ENCODE measurements at places on chromosomes 13 and 19. TPM values are rescaled to one million over a fixed set of nuclear protein-coding genes. Genes with fewer than 3 reads are reported as not detected.

DNA sequence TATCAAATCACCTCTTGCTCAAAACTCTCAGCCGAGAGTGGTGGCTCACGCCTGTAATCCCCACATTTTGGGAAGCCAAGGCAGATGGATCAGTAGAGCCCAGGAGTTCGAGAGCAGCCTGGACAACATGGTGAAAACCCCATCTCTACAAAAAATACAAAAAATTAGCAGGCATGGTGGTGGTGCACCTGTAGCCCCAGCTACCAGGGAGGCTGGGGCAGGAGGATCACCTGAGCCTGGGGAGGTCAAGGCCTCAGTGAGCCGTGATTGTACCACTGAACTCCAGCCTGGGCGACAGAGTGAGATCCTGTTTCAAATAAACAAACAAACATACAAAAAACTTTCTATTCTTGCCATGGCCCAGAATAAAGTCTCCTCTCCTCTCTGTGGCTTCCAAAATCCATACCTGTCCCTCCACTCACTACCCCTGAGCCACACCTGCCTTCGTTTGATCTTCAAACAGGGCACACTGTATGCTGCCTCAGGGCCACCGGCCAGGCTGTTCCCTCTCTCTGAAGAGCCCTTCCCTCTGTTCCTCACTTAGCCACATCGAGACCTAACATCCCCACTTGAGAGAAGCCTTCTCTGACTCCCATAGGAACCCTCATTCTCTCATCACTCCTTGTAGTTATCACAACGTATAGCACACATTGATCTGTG, 6.3 kb downstream of the LGI4 start:
- no peak overlapping the region for H3K27ac ChIP-seq
- peaks cover 12% of the 10 kb centered on the region for H3K4me1 ChIP-seq
- no peaks in the 10 kb centered on the region for H3K36me3 ChIP-seq
- no peak overlapping the region for H3K4me3 ChIP-seq

- H3K4me3 ChIP-seq = no peak overlapping the region
- no peak overlapping the region for H3K27ac ChIP-seq
- DNase-seq = no peak
- H3K4me1 ChIP-seq = peaks cover 7% of the 10 kb centered on the region
- H3K36me3 ChIP-seq = peaks cover 2% of the 10 kb centered on the region
These were observed 56.7 kb downstream of the STARD13 start for GRCh38 chr13:33228648-33229445.

DNA sequence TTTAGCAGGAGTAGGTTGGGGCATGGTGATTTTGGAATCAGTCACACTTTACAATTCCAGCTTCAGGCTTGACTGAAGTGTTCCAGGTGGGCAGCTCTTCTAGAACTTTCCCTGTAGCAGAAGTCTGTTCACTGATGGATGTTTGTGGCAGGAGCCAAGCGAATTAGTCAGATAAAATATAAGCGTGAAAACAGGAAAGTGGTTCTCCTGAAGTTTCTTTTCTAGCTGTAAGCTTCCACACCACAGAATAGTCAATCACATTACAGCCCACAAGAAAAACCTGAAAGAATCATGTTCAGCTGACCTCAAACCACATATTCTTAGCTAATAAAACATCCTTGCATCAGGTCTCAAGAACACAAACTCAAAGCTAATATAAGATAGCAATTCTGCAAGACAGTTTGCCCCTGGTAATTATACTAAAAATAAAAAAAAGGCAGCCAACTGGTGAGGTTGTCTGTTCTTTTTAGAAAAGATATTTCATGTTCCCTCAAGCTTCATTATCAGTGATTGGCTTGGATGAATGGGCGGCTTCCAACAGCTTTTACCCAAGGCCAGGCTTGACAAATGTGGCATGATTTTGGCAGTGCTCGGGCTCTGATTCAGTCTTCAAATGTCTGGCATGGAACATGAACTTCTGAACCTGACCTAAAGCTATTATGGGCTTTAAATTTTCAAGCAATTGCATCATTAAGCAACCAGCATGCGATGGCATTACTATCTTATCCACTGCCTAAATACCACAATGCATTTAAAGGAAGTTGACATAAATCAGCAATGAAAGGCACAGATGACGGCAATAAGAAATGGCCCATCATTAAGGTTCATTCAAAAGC, 136.8 kb downstream of the DCLK1 start:
- no peak overlapping the region for H3K4me3 ChIP-seq
- H3K27me3 ChIP-seq = no peaks in the 10 kb centered on the region
- H3K4me1 ChIP-seq = no peaks in the 10 kb centered on the region
- no peak for DNase-seq
- H3K27ac ChIP-seq = no peak overlapping the region
- H3K36me3 ChIP-seq = no peaks in the 10 kb centered on the region

DNA sequence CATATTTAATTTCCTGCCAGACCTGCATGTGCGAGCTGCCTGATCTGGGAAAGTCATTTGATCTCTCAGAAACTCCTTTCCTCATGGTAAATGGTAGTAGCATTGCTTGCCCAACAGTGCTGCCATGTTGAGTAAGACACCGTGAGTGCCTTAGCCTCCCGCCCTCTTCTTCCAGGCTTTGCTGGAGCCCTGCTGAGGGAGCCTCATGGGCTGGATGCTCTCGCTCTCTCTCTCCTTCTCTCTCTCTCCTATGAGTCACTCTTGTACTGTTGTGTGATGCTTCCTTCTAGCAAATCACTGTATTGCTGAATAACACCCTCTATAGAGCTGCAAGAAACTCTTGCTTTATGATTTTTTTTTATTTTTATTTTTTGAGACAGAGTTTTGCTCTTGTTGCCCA, 365.5 kb downstream of the UQCRFS1 start:
- H3K27me3 ChIP-seq = no peaks in the 10 kb centered on the region
- H3K36me3 ChIP-seq = no peaks in the 10 kb centered on the region
- no peak overlapping the region for H3K4me3 ChIP-seq
- no peak overlapping the region for H3K27ac ChIP-seq
- no peaks in the 10 kb centered on the region for H3K4me1 ChIP-seq

- no peak overlapping the region for H3K27ac ChIP-seq
- H3K4me1 ChIP-seq = peaks cover 59% of the 10 kb centered on the region
- H3K27me3 ChIP-seq = no peaks in the 10 kb centered on the region
- peaks cover 3% of the 10 kb centered on the region for H3K36me3 ChIP-seq
- H3K4me3 ChIP-seq = no peak overlapping the region
- DNase-seq = no peak
These were observed 50.3 kb upstream of the GPI start for GRCh38 chr19:34314437-34315313.

DNA sequence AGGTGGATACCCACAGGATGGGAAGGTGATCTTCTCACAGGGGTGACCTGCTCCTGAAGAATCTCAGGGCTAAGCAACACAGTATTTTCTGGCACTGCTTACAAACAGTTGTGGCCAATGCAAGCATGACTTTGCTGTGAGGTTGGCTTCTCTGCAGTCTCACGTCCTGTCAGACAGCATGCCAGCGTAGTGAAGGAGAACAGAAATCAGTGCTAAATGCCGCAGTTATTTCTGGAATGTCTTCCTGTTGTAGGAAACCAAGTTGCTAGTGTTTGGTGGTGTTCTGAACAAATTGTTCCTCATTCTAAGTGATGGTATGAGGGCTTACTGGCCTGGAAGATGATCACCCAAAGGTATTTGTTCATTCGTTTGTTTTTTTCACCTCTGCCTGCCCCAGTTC, 320.1 kb downstream of the MTUS2 start:
- no peak for DNase-seq
- no peaks in the 10 kb centered on the region for H3K36me3 ChIP-seq
- H3K27me3 ChIP-seq = no peaks in the 10 kb centered on the region
- H3K4me3 ChIP-seq = no peak overlapping the region
- no peak overlapping the region for H3K27ac ChIP-seq
- H3K4me1 ChIP-seq = no peaks in the 10 kb centered on the region

DNA sequence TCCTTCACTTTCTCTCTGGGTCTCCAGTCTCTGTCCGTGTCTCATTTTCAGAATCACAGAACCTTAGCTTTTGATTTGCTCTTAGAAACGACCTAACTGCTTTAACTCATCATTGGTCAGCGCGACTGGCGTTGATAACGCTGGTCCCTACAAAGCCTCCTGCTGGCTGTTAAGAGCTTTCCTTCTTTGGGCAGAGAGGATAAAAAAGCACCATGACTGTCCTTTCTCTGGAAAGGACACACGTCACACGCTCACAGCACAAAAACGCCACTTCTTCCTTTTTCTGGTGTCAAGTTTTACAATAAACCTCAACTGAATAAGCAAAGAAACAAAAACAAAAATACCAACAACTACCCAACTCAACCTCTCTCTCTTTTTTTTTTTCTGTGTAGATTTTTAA, 1.7 kb upstream of the KLK12 start:
- peaks cover 21% of the 10 kb centered on the region for H3K27me3 ChIP-seq
- H3K4me1 ChIP-seq = no peaks in the 10 kb centered on the region
- H3K27ac ChIP-seq = no peak overlapping the region
- H3K4me3 ChIP-seq = no peak overlapping the region
- no peaks in the 10 kb centered on the region for H3K36me3 ChIP-seq
- no peak for DNase-seq

GRCh38 chr13:98586400-98587345, 9.8 kb upstream of the STK24 start:
- DNase-seq = no peak
- H3K4me1 ChIP-seq = peaks cover 12% of the 10 kb centered on the region
- no peak overlapping the region for H3K27ac ChIP-seq
- H3K4me3 ChIP-seq = no peak overlapping the region
- no peaks in the 10 kb centered on the region for H3K27me3 ChIP-seq

DNA sequence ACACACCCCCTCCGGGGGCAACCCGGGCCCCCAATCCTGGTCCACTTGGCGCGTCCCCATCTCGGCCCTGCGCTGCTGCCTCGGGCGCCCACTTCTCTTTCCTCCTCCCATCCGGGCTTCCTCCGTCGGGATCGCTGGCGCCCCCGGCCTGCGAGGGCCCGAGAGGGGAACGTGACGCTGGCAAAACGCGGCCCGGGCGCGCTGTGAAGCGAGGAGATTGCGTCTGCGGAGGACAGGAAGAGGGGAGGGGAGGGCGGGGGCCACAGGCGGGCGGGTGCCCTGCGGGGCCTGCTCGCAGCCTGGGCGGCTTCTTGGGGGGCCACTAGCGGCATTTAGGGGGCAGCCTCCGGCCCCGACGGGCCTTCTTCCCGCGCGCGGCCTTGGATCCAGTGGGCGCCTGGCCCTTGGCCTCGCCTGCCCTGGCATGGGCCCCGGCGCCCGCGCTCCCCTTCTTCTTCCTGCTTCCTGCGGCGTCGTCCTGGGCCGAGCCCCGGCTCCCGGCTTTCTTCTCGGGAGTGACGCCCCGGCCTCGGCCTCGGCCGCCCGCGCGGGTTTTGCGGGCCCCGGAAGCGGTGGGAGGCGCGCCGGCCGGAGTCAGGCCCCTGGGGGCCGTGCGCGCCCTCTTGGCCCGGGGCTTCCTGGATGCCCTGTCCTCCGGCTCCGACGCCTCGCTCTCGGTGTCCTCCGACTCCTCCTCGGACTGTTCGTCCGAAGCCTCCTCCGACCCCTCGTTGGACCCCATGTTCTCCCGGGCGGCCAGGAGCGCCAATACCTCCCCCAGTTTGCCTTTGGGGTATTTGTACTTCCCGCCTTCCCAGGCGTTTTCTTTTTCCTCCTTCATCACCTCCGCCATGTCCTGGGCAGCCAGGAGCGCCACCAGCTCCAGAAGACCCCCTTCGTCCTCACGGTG, 2.2 kb downstream of the PNMA8B start:
- DNase-seq = peak; percentile 40
- peak overlapping the region; percentile 78 for H3K4me3 ChIP-seq
- no peaks in the 10 kb centered on the region for H3K36me3 ChIP-seq
- H3K27me3 ChIP-seq = peaks cover 65% of the 10 kb centered on the region

DNA sequence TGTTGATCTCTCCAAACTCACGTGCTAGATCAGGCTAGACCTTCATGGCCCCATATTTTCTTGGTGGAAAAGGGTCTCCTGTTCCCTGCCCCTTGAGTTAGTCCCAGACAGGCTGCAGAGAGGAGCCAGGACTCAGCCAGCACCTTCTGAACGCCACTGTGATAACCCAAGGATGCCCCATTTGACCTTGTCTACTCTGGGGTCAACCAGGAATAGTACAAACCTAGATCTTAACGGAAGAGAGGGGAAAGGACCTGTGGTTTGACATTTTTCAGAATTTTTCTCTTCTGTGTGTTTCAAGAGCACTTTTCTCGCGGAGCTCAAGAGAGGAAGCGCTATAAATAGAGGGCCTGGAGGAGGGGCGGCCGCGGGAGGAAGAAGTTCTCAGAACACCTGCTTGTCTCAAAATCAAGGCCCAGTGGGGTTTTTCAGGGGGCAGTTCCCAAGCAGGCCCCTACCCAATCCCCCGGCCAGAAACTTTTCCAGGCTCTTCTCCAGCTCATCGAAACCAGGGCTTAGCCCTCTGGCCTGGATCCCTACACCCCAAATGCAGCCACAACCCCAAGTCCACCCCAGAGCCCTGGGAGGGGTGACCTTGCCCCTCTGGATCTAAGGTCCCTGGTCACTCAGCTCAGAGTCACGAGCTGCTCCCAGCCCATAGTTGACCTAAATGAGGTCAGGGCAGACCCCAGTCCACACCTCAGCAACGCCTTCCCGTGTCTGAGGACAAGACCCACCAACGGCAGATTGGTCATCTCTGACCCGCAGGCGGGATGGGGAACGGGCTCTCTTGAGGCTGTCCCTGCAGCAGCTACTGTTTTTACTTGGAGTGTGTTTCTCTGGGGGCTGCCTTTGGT, 75.6 kb upstream of the TM9SF2 start:
- peak overlapping the region; percentile 81 for H3K4me3 ChIP-seq
- H3K36me3 ChIP-seq = peaks cover 4% of the 10 kb centered on the region
- H3K27ac ChIP-seq = peak overlapping the region; percentile 99
- H3K27me3 ChIP-seq = no peaks in the 10 kb centered on the region
- peak; percentile 66 for DNase-seq

DNA sequence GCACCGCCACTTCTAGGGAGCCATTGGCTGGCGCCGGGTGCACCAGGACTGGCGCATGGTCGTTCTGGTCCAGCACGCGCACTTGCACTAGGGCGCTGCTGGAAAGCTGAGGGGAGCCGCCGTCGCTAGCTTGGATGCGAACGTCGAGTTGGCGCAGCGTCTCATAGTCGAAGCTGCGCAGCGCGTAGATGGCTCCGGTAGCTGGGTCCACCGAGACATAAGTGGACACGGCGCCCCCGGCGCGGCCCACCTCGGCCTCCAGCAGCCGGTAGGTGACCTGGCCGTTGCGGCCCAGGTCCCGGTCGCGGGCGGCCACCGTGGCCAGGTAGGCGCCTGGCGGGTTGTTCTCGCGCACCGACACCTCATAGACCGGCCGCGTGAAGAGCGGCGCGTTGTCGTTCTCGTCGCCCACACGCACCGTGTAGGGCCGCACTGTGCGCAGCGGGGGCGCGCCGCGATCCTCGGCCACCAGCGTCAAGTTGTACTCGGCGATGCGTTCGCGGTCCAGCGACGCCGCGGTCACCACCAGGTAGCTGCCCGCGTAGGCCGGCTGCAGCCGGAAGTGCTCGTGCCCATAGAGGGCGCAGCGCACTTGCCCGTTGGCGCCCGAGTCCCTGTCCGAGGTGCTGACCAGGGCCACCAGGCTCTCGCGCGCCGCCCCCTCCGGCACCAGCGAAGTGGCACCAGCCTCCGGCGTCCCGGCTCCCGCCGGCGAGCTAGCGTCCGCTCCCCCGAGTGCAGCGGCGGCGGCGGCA, 1.7 kb downstream of the PCDH8 start:
- peak; percentile 49 for DNase-seq
- H3K36me3 ChIP-seq = no peaks in the 10 kb centered on the region
- peaks cover 80% of the 10 kb centered on the region for H3K27me3 ChIP-seq
- no peak overlapping the region for H3K27ac ChIP-seq
- H3K4me1 ChIP-seq = peaks cover 19% of the 10 kb centered on the region

Gene ZNF846
- total RNA-seq = 6.8 TPM

Gene CCNA1
- total RNA-seq = 0.16 TPM

Gene CLEC4M
- not detected for total RNA-seq

Gene UBE2L5
- total RNA-seq = not detected

All from activated naive CD8-positive, alpha-beta T cell treated with anti-CD3 and anti-CD28 coated beads for 36 hours (primary cell).